ENCODE measurements at places on chromosomes 3 and 15. TPM values are rescaled to one million over a fixed set of nuclear protein-coding genes. Genes with fewer than 3 reads are reported as not detected.
A peak's percentile ranks its signal among the peaks of the same experiment; 100 is the strongest.

NANOGP8 gene
- not detected for total RNA-seq

CCNB2 gene
- 95.3 TPM for total RNA-seq

GRCh38 chr3:45163481-45163880 is 17.3 kb upstream of the CDCP1 start:
- peaks cover 23% of the 10 kb centered on the region for H3K4me1 ChIP-seq
- H3K4me3 ChIP-seq: no peak overlapping the region
- DNase-seq: no peak

- H3K27me3 ChIP-seq: no peaks in the 10 kb centered on the region
- H3K27ac ChIP-seq: peak overlapping the region; percentile 80
- peak overlapping the region; percentile 52 for H3K4me3 ChIP-seq
- peaks cover 20% of the 10 kb centered on the region for H3K36me3 ChIP-seq
Observed at GRCh38 chr15:56786966-56787365, 53.7 kb upstream of the ZNF280D start.

DNA sequence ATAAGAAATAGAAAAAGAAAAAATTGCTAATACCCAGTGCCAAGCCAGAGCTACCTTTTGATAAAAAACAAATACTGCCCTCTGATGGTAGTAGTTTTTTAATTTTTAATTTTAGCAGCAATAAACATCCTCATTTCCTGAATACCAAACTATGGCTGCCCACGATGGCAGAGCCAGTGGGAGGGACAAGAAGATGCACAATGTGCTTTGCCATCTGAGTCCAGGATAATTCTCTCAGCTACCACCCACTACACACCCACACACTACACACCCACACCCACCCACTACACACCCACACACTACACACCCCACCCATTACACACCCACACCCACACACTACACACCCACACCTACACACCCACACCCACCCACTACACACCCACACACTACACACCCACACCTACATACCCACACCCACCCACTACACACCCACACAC is 17.8 kb downstream of the CEP19 start:
- H3K4me3 ChIP-seq: no peak overlapping the region
- DNase-seq: peak; percentile 48
- H3K36me3 ChIP-seq: no peaks in the 10 kb centered on the region
- no peak overlapping the region for H3K27ac ChIP-seq
- H3K27me3 ChIP-seq: no peaks in the 10 kb centered on the region

GRCh38 chr15:30997270-30997669 is 5.8 kb upstream of the MTMR10 start:
- no peak for DNase-seq
- H3K4me1 ChIP-seq: peaks cover 5% of the 10 kb centered on the region
- no peaks in the 10 kb centered on the region for H3K36me3 ChIP-seq
- peaks cover 20% of the 10 kb centered on the region for H3K27me3 ChIP-seq

DNA sequence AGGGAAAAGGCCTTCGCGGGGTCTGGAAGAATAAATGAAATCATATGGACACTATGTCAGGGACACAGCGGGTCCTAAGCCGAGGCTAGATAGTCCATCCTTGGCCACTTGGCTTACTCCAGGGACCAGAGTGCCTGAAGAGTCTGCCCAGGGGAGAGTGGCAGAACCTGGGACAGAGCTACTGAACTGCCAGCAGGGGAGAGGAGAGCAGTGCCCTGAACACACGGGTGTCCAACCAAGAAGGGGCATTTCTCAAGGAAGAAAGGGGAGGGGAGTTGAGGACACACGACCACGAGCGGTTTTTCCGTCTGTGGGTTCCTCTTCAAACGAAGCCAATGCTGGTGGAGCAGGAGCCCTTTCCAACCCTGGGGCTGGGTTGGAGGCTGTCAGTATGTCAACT is 1.0 kb downstream of the ACAN start:
- peaks cover 71% of the 10 kb centered on the region for H3K27me3 ChIP-seq
- H3K4me1 ChIP-seq: peaks cover 4% of the 10 kb centered on the region
- no peak overlapping the region for H3K4me3 ChIP-seq
- no peak overlapping the region for H3K27ac ChIP-seq

DNA sequence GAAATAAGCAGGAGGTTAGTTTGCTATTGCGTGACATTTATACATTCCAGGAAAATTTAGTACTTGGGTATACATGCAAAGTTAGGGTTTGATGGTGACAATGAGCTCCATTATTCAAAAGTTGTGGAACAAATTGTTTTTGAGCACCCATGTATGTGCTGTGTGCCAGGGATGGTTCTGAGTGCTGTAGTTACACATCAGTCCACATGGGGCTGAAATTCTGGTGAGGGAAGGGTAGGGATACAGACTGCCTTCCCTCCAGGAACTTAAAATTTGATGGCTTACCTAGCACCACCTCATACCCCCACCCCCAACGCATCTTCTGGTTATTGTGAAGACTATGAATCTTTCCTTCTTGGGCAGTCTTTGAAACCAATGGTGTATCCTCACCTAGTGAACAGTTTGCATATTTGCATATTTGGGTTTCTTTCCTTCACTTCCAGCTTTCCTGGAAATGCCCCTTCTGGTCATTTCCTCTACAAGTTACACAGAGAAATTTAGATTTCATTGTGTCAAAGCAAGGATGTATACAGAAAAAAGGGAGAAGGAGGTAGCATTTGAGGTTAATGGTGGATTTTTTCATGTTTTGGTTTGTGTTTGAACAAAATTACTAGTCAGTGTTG is 222.0 kb upstream of the IL12A start:
- H3K27me3 ChIP-seq: peaks cover 58% of the 10 kb centered on the region
- DNase-seq: no peak
- H3K27ac ChIP-seq: no peak overlapping the region

DNA sequence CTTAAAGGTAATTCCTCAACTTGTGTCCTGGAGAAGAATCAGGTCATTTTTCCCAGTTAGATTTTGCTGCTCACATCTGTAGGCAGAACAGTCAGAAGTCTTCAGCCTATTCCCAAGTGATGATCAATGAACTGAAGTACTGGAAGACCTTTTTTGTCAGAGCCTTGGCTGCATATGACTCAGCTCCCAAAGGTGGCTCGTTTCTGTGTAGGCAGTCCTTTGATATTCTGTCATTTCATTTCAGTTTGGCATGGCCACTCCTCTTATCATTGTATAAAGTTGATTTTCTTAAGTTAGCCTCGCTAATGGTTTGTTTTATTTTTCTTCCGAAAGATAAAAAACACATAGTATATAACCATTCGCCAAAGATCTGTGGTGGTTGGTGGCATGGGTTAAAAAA is 90.7 kb downstream of the KLHL25 start:
- H3K4me3 ChIP-seq: peak overlapping the region; percentile 75
- H3K27ac ChIP-seq: peak overlapping the region; percentile 91
- peak; percentile 69 for DNase-seq
- peaks cover 33% of the 10 kb centered on the region for H3K36me3 ChIP-seq
- H3K4me1 ChIP-seq: peaks cover 75% of the 10 kb centered on the region

DNA sequence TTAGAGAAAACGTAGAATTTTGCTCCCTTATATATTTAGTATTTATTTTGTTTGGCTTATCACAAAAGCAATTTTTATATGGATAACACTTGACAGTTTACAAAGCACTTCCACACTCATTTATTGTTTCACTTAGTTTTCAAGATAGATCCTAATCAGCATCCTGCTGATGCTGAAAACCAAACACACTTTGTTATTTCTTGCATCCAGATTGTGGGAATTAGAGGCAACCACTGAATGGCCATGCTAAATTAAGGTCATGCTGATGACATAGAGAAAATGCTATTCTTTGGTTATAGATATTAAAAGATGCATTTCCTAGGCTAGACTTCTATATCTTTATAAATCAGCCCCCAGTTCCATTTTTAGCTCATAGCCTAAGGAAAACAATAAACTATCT is 474.1 kb upstream of the KCNMB2 start:
- no peak for DNase-seq
- H3K27me3 ChIP-seq: no peaks in the 10 kb centered on the region
- H3K4me1 ChIP-seq: no peaks in the 10 kb centered on the region
- no peak overlapping the region for H3K27ac ChIP-seq
- no peaks in the 10 kb centered on the region for H3K36me3 ChIP-seq
- no peak overlapping the region for H3K4me3 ChIP-seq

GRCh38 chr3:21142031-21142430 is 609.0 kb downstream of the ZNF385D start:
- no peak for DNase-seq
- no peaks in the 10 kb centered on the region for H3K36me3 ChIP-seq
- H3K4me3 ChIP-seq: no peak overlapping the region
- H3K4me1 ChIP-seq: no peaks in the 10 kb centered on the region
- H3K27ac ChIP-seq: no peak overlapping the region

All from activated CD8-positive, alpha-beta memory T cell treated with anti-CD3 and anti-CD28 coated beads, Interleukin-2, amount 10 ng/mL, durations not matched to agents 7 days and 5 days (primary cell).